CD4-positive, CD25-positive, alpha-beta regulatory T cell (primary cell): ENCODE measurements at places on chromosomes 12 and 14.

DNA sequence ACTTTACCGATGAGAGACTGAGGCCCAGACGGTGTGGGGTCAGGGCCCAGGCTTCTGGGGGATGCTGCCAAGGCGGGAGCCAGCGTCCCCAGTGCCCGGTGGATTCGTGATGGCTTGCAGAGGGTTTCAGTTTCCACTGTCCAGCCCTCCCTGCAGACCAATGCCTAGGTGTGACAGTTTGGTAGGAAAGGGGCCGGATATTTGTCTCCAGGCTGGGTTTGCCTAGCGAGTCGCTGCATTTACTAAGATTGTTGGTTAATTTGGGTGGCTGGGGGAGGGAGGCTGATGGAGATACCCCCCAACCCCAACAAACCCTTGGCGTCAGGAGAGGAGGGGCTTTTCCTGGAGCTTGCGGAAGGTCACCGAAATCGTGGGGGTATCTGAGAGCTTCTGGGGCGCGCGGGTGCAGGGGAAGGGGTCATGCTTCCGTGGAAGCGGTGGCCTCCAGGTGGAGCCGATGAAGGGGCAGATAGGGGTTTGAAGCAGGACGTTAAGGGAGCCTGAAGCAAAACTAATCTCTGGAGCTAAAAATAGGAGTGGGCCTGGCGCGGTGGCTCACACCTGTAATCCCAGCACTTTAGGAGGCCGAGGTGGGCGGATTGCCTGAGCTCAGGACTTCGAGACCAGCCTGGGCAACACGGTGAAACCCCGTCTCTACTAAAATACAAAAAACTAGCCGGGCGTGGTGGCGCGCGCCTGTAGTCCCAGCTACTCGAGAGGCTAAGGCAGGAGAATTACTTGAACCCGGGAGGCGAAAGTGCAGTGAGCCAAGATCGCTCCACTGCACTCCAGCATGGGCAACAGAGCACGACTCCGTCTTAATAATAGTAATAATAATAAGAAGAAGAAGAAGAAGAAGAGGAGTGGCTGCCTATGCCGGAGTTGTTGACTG lies 1.1 kb upstream of the CDC42BPB start:
- DNase-seq, result no peak

- DNase-seq, result no peak
Measured at GRCh38 chr12:42262271-42262670, 24.2 kb upstream of the YAF2 start.

DNA sequence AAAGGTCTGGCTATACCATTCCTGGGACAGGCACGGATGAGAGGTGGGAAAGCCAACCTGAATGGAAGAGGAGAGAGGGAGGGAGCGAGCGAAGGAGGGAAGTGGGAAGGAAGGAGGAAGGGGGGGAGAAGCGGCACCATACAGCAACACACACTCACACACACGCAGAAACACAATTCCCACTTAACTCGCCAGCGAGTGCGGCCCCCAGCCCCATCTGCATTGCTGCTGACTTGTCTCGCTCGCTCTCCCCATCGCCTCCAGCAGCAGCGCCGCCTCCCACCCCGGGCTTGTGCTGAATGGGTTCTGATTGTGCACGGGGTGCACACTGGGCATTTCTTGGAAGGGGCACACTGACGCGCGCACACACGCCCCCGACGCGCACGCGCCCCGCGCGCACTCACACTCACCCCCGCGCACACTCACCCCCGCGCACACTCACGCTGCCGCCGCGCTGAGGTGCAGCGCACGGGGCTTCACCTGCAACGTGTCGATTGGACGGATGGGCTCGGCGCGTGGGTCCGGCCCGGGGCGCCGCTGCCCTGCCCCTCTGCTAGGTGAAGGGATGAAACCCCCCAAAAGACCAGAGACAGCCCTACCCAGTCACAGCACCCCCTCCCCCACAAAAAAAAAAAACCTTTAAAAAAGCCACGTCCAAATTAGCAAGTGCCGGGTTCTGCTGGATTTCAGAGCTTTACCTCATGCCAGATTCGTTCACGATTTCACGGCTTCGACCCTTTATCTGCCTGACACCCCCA lies 685 bp downstream of the GRIN2B start:
- DNase-seq, result no peak

- DNase-seq, result no peak
Measured at GRCh38 chr12:28828318-28828717, 320.8 kb upstream of the FAR2 start.

DNA sequence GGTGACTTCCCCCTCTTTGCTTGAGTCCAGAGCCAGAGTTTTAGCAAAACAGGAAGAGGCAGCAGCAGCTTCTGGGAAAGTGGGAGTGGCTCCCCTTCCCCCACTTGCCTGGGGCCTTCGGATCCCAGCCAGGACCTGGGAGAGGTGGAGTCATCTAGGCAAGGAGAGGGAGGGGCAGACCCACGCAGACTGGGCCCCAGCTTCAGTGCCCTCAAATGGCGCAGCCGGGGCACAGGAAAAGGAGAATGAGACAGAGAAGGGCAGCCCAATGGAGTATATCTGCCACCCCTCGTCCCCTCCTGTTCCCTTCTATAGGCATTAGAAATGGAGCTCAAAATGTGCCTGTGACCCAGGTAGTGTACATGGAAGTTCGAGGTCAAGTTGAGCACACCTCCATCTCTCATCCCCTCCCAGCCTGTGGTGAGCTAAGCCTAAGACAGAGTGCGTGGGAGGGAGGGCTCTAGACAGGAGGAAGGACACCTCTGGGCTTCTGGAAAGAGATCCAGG lies 9.3 kb upstream of the HDAC7 start:
- no peak for DNase-seq

GRCh38 chr14:64612971-64613666 lies 63.4 kb downstream of the PPP1R36 start:
- DNase-seq, result no peak

DNA sequence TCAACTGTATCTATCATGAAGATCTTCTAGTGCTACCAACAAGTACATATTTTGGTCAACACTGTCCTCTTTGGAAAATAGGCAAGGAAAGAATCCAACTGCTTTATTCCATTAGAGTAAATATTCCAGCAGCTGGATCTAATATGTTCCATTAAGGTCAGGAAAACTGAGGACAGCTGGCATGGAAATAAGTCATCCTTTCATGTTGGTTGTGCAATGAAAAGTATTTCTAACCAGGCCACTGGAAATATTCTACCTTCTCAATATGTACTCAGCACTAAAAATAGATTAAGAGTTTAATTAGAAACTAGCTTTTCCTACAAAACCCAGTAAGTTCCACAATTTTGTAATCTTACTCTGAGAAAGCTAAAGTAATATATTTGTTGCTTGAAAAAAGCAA lies 19.6 kb downstream of the HIGD1C start:
- no peak for DNase-seq

GRCh38 chr14:74038020-74038859 lies 19.1 kb downstream of the BBOF1 start:
- DNase-seq, result peak; percentile 70

DNA sequence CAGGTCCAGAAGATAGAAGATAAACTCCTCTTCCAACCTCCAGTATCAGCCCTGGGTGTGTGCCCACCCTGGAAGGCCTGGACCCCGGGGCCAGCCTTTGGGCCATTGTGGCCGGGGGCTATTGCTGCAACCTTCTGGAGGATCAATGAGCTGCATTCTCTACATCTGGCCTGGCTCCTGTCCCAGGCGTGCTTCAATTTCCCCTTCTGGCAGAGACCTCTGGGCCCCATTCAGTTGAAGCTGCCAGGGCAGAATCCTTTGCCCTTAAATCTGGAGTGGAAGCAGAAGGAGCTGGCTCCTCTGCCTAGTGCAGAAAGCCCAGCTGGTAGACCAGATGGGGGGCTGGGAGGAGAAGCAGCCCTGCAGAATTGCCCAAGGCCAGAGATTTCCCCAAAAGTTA lies 10.0 kb downstream of the NYNRIN start:
- no peak for DNase-seq

DNA sequence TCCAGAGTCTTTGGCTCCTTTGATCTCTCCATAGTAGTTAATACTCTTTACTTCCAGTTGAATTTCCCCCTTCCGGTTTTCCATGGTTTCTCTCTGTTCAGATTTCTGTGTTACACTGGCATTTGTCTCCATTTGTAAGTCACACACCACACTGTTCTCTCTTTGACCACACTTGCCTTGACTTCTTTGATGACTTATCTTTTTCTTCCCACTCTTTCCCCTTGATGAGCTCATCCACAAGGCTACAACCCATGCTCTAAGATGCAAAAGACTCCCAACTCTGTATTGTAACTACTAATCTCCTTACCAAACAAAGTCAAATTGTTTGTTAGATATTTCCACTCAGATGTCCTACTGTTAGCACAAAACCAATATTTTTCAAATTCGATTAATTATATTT lies 242.7 kb upstream of the E2F7 start:
- no peak for DNase-seq
